ENCODE measurements at places on chromosomes 6 and 20.

DNA sequence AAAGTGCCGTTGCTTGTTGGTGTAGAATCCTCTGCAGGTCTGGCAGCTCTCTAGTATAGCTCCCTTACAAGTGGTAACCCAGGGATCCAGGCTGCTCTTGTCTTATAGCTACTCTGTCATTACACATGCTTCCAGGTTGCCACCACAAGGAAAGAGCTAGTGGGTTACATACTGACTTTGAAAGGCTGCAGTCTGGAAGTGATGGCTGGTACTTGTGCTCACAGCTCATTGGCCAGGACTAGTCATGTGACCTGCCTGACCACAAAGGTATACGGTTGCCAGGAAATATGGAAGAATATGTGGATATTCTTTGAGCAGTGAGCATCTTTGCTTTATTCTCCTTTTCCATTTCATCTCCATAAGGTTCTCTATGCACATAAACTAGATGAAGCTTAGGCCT lies 46.0 kb downstream of the RREB1 start:
- no peak for DNase-seq

DNA sequence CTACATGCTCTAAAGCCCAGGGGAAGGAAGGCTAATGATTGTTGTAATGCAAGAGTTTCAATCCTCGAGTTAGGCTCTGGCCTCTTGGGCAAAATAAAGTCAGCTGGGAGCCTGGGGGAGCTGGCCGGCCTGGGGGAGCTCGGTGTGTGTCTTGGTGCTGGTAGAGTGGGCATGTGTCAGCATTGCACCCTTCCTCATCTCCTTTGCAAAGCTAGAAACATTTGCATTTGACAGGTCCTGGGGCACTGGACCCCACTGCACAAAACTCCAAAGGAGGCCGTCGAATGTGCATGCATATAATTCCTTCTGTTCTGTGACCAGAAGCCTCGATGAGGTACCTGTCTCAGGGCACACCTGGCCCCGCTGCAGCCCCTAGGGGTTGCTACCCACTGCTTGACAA lies 74.6 kb upstream of the SLC22A23 start:
- DNase-seq, result no peak

DNA sequence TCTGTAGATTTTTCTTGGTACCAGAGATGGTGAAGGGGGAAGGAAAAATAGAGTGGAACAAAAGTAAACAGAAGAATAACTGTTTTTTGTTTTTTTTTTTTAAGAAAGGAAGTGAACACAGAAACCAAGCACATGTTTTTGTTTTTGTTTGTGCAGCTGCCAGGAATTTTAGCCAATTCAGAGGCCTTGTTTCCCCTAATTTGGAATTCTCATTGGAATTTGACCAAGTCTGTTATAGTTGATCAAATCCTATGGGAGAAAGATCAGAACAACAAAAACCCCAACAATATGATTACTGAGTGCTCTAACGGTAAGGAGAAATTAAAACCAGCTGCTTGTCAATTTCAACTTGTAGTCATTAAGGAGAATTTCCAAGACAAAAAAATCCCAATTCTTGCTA lies 18.2 kb upstream of the IL22RA2 start:
- no peak for DNase-seq

- no peak for DNase-seq
Measured at GRCh38 chr6:148128014-148128730, 214.5 kb upstream of the SASH1 start.

DNA sequence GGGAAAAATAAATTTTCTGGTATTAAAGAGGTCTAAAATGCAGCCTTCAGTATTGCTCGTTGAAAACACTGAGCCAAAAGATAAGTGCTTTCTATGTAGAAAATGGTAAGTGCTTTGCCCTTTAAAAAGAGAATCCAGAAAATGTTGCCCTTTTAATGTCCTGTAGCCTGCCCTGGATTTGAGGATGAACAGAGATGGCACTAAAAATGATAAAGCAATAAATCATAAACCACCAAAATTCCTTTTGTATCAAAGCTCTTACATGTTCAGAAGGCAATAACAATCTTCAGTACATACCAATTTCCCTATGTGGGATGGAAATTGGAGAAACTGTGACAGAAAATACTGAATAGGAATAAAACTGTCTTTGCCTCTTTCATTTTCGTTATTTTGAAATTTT lies 405.8 kb downstream of the PHF3 start:
- DNase-seq, result no peak

DNA sequence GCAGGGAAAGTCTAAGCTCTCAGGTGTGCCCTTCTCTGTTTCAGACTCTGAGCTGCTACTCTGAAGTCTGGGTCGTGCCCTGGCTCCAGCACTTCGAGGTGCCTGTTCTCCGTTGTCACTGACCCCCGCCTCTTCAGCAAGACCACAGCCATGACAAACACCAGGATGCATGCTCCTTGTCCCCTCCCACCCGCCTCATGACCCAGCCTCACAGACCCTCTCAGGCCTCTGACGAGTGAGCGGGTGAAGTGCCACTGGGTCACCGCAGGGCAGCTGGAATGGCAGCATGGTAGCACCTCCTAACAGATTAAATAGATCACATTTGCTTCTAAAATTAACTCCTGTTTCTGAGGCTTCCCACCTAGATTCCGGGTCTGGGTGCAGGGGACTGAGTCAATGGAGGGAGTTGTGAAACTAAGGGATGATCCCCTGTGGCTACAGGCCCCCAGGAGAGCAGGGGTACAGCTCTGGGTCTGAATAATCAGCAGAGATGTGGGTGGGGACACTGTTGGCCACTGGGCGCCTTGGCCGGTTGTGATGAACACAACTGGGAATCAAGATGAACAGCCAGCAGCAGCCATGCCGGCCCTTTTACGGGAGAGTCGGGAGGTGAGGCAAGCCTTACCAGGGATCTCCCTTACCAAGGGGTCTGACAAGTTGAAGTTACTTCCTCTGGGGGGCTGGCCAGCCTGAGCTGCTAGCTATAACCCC lies 10.7 kb downstream of the CST7 start:
- no peak for DNase-seq

- DNase-seq, result no peak
Measured at GRCh38 chr6:166497087-166497899, 89.2 kb downstream of the RAMACL start.

DNA sequence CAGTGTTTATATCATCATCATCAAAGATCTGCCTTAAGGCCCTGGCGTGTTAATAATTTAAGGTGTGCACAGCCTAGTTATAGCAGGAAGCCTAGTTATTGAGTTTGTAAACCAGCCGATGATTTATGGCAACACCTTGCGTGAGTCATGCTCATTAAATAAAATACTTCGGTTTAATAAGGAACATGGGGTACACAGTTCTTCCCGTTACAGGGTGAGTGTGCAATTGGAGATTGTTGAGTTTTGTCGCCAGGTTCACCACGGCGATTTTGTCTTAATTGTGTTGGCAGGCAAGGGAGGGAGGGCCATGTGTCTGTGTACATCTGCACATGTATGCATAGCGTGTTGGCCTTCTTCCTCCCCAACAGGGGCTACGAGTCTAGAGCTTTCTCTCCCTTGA lies 104.0 kb downstream of the TFAP2A start:
- DNase-seq, result peak; percentile 81

DNA sequence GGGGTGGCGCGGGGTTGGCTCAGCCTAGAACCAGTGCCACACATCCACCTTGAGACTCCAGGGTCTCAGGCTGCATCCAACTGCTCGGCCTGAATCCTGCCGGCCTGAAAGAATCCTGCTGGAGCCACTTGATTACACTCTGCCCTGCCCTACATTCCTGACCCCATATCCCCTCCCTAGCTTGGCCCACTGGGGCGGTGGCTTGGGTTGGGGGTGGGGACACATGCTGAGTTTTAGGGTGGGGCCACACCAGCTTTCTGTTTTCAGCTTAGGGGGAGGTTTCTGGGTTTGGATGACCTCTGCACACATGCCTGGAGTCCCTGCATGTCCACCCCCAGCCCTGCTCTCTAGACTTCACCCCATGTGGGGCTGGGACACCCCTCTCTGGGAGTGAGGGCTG lies 6.8 kb downstream of the ITPR3 start:
- DNase-seq, result no peak

DNA sequence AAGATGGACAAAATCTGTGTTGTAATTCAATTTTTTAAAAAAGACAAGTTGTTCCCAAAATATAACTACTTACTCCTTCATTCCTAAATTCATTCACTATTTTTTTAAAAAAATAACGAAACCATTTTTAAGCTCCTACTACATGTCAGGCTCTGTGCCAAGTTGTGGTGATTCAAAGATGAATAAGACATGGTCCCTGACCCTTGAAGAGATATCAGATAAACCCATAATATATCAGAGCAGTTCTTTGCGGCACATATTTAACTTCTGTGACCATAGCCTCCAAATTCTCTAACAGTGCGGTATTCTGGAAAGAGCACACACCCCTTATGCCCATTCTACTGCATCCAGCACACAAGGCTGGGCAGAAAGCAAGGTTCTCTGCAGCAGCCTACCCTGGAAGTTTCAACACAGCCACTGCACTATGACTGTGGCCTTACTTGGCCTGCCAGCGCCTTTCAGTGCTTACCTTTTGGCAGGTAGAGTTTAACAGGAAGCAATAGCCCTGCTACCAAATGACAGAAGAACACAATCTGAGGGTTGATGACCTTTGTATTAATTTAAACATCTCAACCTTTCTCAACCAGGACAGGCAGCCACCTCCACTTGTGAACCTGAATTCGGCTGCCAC lies 406.5 kb downstream of the BTBD9 start:
- no peak for DNase-seq

- no peak for DNase-seq
Measured at GRCh38 chr6:139821676-139822223, 447.3 kb upstream of the CITED2 start.

GRCh38 chr6:126176282-126176681 lies 163.6 kb upstream of the CENPW start:
- no peak for DNase-seq

DNA sequence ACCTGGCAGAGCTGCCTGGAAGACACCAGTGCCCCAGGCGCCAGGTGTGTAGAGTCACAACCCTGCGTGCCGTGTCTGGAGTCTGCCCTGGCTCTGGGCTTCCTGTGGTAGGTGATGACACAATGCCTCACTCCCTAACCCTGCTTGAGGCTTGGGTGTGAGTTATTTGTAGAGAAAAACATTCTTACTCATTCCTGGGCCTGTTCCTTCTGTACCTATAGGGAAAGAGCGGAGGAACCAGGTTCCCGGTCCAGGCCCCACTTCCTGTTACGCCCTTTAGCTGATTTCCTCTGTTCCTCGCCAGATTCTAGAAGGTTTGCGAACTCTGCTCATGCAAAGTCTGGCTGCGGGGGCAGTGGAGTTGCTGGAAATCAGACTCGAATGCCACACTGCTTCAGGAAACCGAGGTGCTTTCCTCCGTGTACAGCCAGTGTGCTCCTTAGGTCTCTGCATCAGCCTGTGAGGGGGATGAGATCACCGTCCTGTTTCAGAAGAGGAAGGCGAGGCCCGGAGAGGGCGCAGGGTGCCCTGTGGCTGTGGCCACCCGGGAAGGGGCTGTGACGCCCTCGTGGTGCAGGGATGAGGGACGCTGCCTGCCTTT lies 67.1 kb upstream of the DUSP22 start:
- DNase-seq, result no peak

- DNase-seq, result no peak
Measured at GRCh38 chr6:121309768-121310469, 24.4 kb downstream of the TBC1D32 start.

DNA sequence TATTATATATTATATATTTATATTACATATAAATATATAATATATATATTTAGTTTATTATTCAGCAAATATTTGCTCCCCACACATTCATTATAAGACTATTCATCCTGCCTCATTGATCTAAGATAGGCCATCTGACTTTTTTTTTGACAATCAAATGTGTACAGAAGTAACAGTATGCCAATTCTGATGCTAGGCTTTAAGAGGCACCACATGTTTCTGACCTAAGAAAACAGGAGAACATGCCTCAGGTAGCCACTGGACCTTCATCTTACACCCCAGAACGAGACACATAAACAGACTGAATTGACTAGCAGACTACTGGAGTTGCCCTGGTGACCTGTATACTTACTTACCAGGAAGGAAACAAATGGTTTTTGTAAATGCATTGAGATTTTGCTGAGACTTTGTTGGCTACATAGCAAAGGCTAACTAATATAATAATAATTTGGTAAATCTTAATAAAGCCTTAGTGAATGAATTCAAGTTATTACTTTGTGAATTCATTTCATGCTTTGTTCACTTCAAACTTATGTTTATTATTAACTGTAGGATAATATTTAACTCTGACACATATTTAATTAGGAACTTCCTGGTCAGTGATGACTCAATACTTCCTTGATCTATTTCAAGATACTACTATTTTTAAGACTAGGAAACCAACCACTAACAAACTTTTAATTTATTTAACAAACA lies 13.4 kb upstream of the MYO6 start:
- DNase-seq, result no peak

DNA sequence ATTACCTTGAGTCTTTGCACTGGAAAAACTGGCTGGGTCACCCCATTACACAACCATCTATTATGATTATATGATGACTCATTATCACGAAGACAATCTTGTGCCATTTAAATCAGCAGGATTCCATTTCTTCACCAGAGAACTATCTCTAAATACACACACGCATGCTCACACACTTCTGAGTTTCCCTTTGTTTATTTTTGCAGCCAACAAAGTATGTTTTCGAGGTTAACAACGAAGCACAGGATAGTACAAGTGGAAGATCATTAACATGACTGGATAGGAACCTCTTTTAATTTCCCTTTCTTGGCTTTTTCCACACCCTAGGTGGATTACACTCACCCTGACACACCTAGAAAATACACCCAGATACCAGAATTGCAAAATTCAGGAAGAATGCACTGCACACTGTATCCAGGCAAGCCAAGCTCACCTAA lies 18.9 kb downstream of the PERP start:
- DNase-seq, result peak; percentile 96

DNA sequence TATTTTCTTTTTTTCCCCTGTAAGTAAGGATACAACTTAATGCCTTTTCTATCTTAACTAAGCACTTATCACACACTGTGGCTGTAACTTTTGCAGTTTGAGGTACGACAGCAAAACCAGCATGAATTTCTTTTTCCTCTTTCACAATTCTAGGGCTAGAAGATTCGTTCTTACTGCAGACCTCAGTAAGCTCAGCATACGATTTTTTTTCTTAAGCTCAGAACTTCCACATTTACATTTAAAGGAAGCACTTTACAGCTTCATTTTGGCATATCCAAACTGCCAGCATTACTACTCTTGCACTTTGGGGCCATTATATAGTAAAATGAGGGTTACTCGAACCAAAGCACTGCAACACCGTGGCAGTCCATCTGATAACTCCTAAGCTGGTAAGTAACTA lies 889 bp upstream of the CHMP4B start:
- no peak for DNase-seq

GRCh38 chr6:44727651-44728630 lies 340.4 kb downstream of the CDC5L start:
- no peak for DNase-seq

- DNase-seq, result no peak
Measured at GRCh38 chr6:21970569-21971300, 326.1 kb downstream of the PRL start.

DNA sequence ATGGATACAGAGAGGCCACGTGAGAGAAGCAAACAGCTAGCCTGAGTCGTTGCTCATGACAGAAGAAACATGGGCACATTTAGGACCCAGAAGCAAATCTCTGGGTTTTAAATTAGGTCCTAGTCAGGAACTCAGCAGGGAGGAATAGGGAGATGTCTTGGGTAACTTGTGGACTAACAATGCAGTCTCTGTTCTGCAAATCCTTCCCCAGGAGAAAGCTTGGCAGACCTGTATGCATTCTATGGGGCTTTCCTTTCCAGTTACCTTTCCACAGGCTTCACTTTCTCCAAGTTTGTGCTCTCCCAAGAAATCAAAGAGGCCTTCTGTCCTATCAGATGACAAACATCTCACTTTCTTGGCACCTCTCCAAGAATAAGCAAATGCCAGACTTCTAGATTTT lies 47.2 kb upstream of the PLCB4 start:
- no peak for DNase-seq

- no peak for DNase-seq
Measured at GRCh38 chr6:163183806-163184205, 230.7 kb upstream of the QKI start.

Data from NCI-H748 treated with DMSO at 0.1 percent for 48 hours (cell line).